ENCODE measurements at places on chromosomes 3 and 15.

GRCh38 chr15:73944161-73945129 is 18.2 kb downstream of the LOXL1 start:
- DNase-seq = no peak

DNA sequence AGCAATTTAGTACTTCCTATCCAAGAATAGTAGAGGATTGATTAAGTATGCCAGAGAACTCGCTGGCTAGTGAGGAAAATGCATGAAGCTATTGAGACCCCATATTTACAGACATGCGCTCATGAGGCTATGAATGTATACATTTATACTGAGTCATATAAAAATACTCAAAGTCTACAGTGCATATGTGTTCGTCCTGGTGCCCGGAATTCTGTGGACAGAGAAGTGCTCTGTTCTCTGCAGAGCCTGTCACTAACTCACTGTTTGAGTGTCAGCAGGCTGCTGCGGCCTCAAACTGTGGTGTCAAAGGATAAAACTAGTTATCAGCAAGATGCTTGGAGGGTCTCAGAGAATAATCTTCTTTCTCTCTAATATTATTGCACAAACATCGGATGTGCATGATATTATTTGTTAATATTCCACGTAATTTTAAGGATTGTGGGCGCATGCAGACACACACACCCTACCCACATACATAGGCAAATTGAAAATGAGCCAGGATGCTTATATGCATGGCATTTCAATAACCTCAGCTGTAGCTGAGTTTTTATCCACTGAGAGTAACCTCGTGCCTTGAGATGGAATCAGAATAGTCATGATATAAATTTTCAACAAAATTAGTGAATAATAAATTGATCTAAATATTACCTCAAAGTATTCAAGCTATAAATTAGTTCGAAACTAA is 50.0 kb upstream of the TSC22D2 start:
- DNase-seq = no peak

DNA sequence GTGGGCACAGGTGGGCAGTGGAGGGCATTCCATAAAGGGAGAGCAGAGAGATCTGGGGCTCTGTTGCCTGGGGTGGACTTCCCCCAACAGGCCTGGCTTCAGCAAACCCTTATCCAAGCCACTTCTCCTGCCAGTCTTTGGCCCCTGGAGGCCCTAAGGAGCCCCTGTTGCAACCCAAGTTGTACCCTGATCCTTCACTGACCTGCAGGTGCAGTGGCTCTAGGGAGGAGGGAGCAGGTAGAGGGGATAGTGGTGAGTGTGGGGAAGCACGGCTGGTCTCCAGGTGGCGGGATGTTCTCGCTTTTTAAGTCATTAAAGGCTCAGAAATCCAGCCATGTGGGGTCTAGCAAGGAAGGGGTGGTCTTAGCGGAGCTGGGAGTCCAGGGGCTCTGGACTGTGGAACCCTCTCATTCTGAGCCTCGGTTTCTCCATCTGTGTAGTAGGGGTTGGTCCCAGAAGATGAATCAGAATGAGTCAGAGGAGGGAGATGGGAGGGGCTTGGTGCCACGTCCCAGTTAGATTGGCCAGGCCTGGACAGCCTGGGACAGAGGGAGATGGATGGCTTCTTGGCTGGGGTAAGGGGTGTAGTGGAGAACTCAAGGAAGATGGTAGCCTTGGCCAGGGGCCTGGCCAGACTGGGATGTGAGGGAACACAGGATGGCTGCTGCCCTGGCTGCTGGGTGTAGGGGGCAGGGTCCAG is 2.6 kb downstream of the ZBTB47 start:
- DNase-seq = no peak

GRCh38 chr3:3801494-3801841 is 2.2 kb downstream of the LRRN1 start:
- DNase-seq = no peak

GRCh38 chr15:69559440-69560190 is 107.0 kb downstream of the RPLP1 start:
- no peak for DNase-seq
